Progenitor cell of endocrine pancreas (in vitro differentiated cells): ENCODE measurements at places on chromosomes 5 and 9. TPM values are rescaled to one million over a fixed set of nuclear protein-coding genes. Genes with fewer than 3 reads are reported as not detected.

Gene DELE1
- 86.1 and 93.4 TPM in 2 replicates for total RNA-seq

Gene SLC25A2
- total RNA-seq: 1.1 and 1.2 TPM in 2 replicates

Gene SLC34A3
- total RNA-seq: 0.26 and 0.27 TPM in 2 replicates

Gene SARDH
- total RNA-seq: 4.2 and 5.1 TPM in 2 replicates

Gene FOXD4L5
- 0.24 and 0.29 TPM in 2 replicates for total RNA-seq

Gene ADAM19
- 13.4 and 15.9 TPM in 2 replicates for total RNA-seq

Gene SLC1A1
- total RNA-seq: 3.8 and 5.6 TPM in 2 replicates

Gene PLK2
- 53.4 and 66.9 TPM in 2 replicates for total RNA-seq

DNA sequence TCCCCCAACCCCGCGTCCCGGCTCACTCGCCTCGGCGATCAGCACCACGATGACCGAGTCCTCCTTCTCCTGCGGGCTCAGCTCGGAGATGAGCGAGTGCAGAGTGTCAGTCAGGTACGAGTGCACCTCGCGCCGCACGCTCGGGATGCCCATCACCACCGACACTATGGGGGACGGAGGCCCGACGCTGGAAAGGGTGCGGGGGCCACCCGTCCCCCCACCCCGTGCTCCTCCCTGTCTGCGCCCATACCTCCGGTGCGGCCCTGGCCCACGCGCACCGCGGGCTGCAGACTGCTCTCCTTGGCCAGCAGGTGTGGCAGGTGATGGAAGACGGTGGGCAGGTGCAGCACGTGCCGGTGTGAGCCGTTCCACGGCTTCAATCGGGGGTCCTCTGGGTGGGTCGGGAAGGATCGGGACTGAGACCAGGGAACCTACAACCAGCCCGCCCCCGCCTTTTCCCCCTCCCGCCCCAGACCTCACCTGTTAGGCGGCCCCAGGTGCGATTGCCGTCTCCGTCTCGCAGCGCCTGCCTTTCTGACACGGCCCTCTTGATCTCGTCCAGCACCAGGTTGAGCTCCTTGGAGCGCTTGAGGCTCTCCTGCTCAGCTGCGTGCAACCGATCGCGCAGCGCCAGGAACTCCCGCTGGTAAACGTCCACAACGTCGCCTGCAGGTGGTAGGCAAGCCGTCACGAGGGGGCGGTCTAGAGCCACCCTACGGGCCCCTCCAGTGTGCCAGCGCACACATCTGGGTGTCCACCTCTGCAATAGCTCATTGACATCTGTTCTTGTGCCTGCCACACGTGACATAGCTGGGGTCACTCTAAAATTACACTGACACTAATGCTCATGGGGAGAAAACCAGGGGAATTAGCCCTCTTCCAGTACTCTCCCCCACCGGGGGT lies 5.1 kb downstream of the MGAT4B start:
- H3K27me3 ChIP-seq: no peaks in the 10 kb centered on the region
- H3K36me3 ChIP-seq: peaks cover 14% of the 10 kb centered on the region
- peaks cover 15% of the 10 kb centered on the region for H3K4me1 ChIP-seq
- peak; percentile 66 for DNase-seq
- H3K27ac ChIP-seq: no peak overlapping the region
- H3K4me3 ChIP-seq: no peak overlapping the region

DNA sequence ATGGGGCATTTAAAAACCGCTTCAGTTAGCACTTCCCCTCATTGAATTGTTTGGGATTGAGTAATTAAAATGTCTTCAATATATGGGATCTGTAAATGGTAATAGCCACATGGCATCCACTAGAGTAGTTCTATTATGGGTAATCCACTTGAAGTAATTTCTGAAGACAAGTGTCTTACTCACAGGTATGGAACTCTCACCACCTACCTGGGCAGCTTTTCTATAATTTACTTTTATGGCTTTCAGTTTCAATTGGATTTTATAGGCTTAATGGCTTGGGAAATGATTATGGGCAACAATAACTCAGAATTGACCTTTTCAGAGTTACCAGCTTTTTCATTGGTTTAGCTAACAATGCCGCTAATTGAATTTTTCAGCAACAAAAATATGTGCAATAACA lies 597.9 kb downstream of the PTPRD start:
- no peak for DNase-seq
- H3K36me3 ChIP-seq: no peaks in the 10 kb centered on the region
- H3K4me3 ChIP-seq: no peak overlapping the region
- no peaks in the 10 kb centered on the region for H3K27me3 ChIP-seq
- no peak overlapping the region for H3K27ac ChIP-seq

DNA sequence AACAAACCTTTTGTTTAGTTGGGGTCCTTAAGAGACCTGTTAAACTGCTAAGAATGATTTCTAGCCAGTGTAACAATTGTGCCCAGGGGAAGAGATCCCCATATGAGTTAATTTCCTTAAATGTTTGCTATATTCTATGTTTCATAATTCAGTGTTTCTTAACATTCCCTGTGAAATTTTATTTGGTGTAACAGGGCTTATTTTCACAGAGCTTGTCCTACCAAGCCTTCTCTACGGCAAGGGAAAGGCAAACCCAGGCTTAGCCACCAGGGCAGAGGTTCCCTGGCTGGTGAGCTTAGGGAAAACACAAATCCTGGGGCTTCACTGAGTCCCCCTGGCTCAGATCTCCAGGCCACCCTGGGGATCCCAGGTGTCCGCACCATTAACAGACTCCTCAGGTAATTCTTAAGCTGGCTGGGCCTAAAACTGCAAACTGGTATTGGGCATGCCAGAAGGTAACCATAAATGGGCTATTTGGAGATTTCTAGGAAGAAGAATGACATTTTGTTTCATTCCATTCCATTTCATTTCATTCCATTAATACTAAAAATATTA lies 17.0 kb upstream of the LCP2 start:
- peaks cover 5% of the 10 kb centered on the region for H3K4me1 ChIP-seq
- DNase-seq: no peak
- H3K27ac ChIP-seq: no peak overlapping the region
- H3K36me3 ChIP-seq: no peaks in the 10 kb centered on the region
- H3K27me3 ChIP-seq: peaks cover 36% of the 10 kb centered on the region

DNA sequence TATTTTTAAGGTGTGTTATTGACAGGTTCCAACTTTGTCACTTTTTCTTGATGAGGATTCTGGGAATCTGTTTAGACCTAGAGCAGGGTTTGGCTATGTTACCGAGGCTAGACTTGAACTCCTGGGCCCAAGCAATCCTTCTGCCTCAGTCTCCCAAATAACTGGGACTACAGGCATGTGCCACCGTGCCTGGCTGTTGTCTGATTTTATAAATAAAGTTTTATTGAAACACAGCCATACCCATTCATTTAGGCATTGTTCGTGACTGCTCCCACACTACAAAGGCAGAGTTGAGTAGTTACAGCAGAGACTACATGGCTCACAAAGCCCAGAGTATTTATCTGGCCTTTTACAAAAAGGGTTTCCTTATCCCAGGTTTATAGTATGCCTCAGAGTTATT lies 80.5 kb upstream of the TTC23L start:
- DNase-seq: no peak
- H3K27ac ChIP-seq: no peak overlapping the region
- peaks cover 33% of the 10 kb centered on the region for H3K4me1 ChIP-seq

DNA sequence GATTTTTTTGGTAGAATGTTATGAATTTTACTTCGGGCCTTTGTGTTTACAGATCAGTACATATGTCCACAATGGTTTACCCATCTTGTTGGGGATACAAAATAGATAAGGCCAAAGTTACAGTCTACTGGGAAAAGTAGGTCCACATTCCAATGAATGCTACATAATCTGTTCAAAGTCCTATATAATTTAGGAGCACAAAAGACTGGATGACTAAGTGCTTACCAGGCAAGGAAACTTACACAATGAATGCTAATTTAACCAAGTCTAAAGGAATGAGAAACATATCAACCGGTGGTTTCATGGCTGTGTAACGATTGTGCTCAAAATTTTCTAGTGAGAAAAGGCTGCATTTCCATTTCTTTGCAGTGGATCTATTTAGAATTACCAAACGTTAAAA lies 97.4 kb upstream of the TRPM3 start:
- no peaks in the 10 kb centered on the region for H3K36me3 ChIP-seq
- H3K4me1 ChIP-seq: no peaks in the 10 kb centered on the region
- no peaks in the 10 kb centered on the region for H3K27me3 ChIP-seq
- no peak overlapping the region for H3K4me3 ChIP-seq

DNA sequence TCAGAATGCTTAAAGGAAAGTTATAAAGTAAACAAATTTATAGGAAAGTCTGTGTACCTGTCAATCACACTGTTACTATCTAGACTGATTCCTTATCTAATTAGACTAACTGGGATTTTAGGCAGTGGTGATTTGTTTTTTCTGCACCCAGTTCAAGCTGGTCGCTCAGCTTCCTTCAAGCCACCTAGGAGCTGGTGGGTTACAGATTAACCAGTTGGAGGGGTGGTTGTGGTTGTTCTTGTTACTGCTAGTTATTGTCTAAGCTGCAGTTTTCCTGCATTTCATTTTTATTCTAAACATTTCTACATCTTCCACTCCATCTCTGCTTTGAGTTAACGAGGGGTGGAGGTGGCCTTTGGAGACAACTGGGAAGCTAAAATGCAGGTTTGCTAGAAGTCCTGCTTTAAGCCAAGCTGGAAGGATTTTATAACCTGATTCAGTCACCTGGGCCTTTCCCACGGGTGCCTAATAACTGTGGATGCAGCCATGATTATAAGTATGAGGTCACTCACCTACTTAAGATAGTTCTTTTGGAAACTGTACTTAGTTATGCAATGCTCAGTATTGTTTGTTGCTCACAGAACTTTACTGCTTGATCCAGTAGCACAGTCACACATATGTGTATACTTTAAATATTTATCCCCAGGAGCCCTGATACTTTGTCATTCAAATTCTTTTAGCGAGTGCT lies 303.9 kb upstream of the DAP start:
- H3K4me1 ChIP-seq: peaks cover 27% of the 10 kb centered on the region
- no peak overlapping the region for H3K4me3 ChIP-seq
- no peaks in the 10 kb centered on the region for H3K27me3 ChIP-seq
- no peak for DNase-seq

DNA sequence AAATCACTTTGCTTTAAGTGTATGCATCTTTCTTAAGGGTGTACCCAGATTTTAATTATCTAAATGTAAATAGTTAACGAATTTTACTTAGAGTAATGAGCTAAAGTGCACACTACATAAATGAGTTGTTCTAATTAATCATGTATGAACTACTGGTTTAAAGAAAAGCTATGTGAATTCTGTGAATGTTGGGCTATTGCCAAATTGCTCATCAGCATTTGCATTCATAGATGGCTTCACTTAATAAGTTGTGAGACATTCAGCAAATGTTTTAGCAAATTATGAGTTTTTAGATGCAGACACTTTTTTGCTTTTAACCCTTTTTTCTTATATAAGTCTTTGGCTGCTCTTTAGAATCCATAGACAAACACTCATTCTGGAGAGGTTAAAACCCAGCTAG lies 175.7 kb downstream of the PBX3 start:
- H3K27ac ChIP-seq: no peak overlapping the region
- no peaks in the 10 kb centered on the region for H3K4me1 ChIP-seq
- H3K4me3 ChIP-seq: no peak overlapping the region
- no peaks in the 10 kb centered on the region for H3K27me3 ChIP-seq
- H3K36me3 ChIP-seq: no peaks in the 10 kb centered on the region

- H3K27ac ChIP-seq: no peak overlapping the region
- H3K4me1 ChIP-seq: no peaks in the 10 kb centered on the region
- no peak overlapping the region for H3K4me3 ChIP-seq
- peaks cover 5% of the 10 kb centered on the region for H3K36me3 ChIP-seq
Measured at GRCh38 chr5:109775130-109775529, 85.4 kb downstream of the MAN2A1 start.

GRCh38 chr5:40464511-40464910 lies 215.2 kb upstream of the PTGER4 start:
- no peaks in the 10 kb centered on the region for H3K36me3 ChIP-seq
- H3K4me1 ChIP-seq: peaks cover 3% of the 10 kb centered on the region
- DNase-seq: no peak
- no peak overlapping the region for H3K4me3 ChIP-seq

DNA sequence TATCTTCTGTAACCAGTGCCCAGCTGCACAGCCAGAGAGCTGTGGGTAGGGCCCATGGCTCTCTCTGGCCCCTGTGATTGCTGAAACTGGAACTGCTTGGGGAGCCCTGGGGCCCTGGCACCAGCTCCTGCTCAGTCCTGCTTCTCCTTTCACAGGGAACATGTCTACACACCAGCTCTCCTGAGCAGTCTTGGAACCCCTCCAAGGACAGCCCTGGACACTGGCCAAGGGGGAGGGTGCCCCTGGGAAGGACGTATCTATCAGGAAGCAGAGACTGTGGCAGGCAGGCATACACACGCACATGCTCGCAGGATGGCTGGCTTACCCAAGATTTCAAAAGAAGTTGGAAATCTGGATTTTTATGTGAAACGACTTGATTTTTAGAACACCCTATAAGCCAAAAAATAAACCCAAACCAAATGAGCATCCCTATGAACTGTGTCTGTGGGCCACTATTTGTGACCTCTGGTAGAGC lies 8.8 kb upstream of the TRAF1 start:
- DNase-seq: no peak
- peaks cover 2% of the 10 kb centered on the region for H3K27me3 ChIP-seq
- no peaks in the 10 kb centered on the region for H3K36me3 ChIP-seq

- no peaks in the 10 kb centered on the region for H3K27me3 ChIP-seq
- H3K4me3 ChIP-seq: no peak overlapping the region
- peak overlapping the region; percentile 2 for H3K27ac ChIP-seq
- H3K4me1 ChIP-seq: no peaks in the 10 kb centered on the region
- H3K36me3 ChIP-seq: peaks cover 7% of the 10 kb centered on the region
Measured at GRCh38 chr5:33549982-33550567, 109.3 kb downstream of the TARS1 start.

DNA sequence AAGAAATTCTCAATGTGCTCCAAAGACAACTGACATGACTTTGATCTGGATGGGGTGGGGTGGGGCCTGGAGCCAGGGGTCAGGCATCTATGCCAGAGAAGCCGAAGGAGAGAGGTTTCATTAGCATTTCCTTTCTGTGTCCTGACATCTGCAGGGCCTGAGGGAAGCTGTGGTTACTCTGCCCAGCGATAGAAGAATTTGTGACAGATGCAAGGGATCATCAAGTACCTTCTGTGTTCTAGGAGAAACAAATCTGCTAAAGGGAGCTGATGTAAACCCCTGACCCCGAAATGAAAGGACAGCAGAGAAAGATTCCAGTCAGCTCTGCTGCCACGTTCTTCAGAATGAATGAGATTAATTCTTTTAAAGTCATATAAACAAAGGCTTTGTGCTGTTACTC lies 335.7 kb downstream of the PRELID2 start:
- no peak for DNase-seq

- no peaks in the 10 kb centered on the region for H3K27me3 ChIP-seq
- no peak overlapping the region for H3K4me3 ChIP-seq
- no peaks in the 10 kb centered on the region for H3K36me3 ChIP-seq
- no peak overlapping the region for H3K27ac ChIP-seq
Measured at GRCh38 chr9:100602342-100602801, 24.5 kb downstream of the CAVIN4 start.

DNA sequence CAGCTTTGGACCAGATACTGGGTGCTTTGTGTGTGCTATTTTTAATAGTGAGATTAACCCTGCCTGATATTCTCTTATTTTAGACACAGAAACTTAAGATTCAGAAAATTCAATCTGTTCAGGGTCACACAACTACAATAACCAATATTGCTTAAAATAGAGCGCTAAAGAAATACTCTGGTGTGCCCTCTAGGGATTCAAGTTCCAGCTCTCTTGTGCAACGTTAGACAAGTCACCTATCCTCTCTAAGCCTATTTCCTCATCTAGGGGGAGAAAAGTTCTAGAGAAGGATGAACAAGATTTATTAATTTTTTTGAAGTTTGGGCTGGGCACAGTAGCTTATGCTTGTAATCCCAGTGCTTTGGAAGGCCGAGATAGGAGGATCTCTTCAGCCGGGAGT lies 2.1 kb upstream of the SCAI start:
- no peak for DNase-seq
- H3K36me3 ChIP-seq: peaks cover 1% of the 10 kb centered on the region
- H3K27me3 ChIP-seq: no peaks in the 10 kb centered on the region
- no peak overlapping the region for H3K27ac ChIP-seq
- H3K4me1 ChIP-seq: peaks cover 7% of the 10 kb centered on the region
- H3K4me3 ChIP-seq: no peak overlapping the region
